ENCODE measurements at places on chromosomes 4 and X. TPM values are rescaled to one million over a fixed set of nuclear protein-coding genes. Genes with fewer than 3 reads are reported as not detected.

- no peak for DNase-seq
Measured at GRCh38 chrX:19496711-19497110, 18.6 kb downstream of the MAP3K15 start.

DNA sequence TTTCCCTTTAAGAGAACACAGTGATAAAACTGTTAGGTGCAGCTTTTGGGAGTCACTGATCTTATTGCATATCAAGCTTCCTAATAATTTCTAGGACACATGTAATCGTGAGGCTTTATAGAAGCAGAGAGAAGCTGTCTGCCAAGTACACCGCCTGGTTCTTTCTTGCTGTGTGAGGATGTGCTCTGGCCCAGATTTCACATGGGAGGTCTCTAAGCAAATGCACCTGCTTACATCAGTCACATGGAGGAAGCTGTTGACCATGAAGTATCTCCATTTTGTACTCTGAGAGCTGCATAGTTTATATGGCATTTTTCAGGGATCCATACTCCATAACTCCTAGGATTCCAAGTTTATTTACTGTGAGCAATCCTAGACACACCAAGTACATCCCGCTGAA lies 37.1 kb downstream of the RGS12 start:
- no peak for DNase-seq

DNA sequence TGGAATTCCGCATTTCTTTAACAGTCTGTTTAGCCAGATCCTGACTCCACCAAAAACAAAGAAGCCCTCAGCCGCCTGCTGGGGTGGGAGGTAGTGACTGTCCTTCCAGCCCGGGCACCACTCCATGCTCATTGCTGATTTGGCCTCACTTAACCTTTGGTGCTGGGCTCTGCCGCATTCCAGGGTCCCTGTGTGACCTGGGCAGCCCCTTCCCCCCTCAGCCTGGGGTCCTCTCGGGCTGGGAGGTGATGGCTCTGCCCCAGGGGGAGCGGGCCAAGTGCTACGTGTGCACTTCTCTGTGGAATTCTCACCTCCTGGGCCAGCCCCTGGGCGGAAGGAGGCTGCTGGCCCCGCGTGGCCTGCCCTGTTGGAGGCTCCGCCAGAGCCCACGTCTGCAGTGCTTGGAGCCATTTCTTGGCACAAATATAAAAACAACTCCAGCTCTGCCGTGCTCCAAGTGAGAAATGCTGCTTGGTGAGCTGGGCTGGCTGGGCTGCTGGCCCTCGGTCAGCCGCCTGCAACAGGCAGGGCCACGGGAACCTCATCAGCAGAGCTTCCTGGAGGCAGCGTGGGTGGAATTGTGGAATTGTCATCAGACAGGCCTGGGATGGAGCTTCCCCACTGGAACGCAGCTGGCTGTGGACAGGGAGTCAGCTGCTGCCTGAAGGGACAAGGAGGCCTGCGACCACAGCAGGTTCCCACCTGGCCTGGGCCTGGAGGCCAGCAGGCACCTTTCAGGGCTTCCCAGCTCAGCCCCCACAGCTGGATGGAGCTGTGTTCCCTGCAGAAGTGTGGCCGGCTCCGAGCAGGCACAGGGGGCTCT lies 66.0 kb downstream of the TRMT44 start:
- no peak for DNase-seq

DNA sequence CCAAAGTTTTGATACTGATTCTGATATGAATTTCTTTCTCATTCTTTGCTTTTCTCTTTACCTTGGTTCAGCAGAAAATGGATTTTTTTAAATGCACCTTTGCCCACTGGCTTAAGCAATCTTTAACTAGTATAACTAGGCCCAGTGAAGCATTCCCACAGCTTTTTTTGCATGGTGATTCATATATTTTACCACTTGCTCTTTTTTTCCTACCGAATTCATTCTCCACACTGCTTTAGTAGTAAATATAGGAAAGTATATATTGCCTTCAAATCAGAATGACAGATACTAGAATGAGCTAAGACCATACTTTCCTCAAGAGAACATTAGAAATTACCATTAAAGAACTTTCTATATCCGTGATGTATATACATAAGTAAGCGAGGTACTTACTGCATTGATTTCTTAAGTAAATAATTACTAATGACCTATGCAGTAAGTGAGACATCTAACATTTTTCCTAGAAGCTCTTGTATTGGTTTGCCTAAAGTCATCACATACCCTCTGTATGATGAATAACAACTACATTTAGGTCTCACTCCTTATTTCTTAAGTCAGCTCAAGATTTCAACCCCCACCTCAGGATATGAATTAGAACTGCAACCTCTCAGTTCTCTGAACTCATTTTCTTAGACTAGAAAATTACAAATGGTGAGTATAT lies 44.2 kb downstream of the SLC4A4 start:
- no peak for DNase-seq

DNA sequence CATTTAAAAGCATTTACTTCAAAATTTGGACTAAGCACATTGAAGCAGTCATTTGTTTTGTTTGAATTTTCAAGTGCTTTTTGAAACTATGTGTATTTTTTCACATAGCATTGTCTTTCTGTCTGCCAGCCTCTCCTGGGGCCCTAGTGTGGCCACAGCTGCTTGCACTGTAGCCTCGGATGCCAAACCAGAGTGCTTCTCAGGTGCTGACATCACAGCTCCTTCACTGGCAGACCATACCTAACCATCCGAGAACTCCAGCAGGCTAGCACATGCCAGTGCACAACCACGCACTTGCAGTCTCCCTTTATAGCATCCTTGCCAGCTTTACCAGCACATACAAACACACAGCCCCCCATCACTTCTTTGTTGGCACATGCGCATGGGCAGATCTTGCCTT lies 1019.7 kb downstream of the STPG2 start:
- DNase-seq: no peak

DNA sequence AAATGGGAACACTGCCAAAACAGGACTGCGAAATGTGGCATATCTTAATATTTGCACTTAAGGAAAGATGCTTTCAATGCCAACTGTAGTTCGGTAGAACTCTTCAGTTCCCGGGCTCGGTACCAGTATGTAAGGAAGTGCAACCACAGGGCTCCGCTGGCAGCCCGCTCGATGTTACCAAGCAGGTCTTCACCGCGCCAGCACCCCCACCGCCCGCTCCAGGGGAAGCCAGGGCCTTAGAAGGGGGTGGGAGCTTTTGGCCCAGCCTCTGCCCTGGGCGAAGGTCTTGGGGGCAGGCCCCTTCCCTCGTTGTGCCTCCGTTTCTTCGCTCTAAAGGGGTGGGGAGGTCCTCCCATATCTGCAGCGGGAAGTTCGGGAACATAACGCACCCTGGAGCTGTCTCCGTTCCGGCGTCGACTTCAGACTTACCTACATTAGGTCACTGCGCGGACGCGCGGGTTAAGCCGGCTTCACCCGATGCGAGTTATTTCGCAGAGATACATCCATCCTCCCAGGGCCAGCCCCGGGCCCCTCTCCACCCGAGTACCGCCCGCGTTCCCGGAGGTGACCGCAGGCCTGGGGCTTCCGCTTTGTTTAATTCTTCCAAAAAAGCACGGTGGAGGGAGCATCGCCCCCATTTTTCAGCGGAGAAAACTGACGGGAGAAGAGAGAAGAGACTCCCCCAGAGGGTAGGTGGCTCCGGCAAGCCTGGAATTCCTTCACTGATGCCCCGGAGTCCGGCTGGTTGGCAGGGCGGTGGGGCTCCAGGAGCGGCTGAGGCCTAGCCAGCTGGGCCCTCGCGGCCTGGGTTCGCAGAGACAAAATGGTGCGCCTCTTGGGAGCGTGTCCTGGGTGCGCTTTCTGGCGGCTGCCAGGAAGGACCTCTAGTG lies 1.0 kb upstream of the HMX1 start:
- no peak for DNase-seq

DNA sequence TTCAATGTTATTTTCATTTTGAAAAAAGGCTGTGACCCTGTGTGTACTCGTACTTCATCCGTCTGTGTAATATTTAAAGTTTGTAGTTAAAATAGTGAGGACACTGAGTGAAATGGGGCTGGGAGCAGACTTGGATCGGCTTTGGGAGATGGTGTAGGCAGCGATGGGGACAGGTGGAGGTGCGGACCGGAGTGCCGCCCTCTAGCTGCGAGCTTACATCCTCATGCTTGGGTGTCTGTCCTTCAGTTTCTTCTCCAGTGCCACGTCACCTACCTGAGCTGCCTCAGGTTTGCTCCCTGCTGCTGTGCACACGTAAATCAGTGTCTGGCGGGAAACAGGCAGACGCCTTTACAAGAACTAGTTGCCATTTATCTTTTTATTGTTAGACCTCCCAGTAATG lies 146.1 kb downstream of the GPR143 start:
- no peak for DNase-seq

- no peak for DNase-seq
Measured at GRCh38 chrX:110284159-110284558, 33.7 kb downstream of the AMMECR1 start.

DNA sequence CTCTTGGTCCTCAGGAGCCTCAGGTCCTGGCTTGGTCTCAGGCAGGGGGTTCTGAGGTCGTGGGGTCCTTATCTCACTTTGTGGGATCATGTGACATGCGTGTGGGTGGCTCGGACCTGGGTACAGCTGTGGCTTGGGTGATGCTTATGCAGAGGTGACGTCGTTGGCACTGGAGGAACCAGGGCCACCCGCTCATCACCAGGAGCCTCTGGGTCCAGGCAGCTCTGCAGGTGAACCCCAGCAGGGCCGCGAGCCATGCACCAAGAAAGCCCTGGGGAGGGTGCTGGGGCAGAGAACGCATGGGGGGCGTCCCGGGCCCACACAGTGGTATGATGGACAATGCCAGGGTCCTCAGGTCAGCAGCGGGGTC lies 8.7 kb downstream of the ATP5ME start:
- no peak for DNase-seq

DNA sequence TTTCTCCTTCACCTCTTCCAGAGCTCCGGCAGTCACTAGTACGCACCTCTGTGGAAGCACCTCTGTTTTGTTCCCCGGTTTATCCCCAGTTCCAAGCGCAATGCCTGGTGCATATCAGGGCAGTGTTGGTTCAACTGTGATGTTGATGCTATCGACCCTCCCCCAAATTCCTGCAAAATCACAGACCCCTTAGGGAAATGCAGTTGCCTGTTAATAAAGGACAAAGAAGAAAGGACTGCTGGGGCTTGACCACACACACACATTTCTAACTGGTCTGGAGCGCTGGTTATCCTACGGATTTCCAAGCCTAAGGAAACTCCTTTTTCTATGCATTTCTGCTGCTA lies 530 bp upstream of the NMU start:
- DNase-seq: no peak

DNA sequence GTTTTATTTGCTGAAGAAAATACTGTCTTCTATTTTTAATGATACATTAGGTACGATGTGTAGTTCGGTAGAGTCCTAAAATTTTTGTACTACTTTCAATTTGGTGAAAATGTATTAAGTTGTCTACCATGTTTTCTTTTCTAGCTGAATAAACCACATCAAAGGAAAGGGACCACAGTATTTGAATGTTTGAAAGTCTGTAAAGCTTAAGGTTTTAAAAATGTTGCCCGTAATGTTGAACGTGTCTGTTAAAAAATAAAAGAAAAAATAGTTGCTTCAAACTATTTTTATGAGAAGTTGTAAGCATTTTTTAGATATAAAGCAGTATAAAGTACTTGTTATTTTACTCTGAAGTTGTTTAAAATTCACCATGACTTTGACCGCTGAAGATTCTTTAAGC lies 3.2 kb downstream of the CDKN2AIP start:
- DNase-seq: no peak

- DNase-seq: no peak
Measured at GRCh38 chr4:174873931-174874330, 44.2 kb upstream of the ADAM29 start.

DNA sequence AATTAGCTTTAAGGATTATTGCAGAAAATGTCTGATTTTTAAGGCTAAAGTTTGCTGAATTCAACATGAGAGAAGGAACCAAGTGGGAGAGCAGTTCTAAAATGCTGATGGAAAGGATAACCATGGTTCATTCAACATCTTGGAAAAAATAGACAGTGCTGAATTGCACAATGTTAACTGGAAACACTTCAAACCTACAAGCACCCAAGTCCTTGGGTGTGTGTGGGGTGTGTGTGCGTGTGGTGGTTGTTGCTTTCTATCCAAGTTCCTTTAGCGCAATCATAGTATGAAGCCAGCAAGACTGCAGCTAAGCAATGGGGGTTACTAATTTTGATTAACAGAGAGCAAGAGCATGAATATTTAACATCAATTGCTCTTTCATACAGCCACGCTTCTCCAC lies 29.3 kb upstream of the SCOC start:
- no peak for DNase-seq

GRCh38 chr4:86132468-86132867 lies 227.4 kb downstream of the MAPK10 start:
- no peak for DNase-seq

- DNase-seq: no peak
Measured at GRCh38 chr4:107747748-107748486, 27.9 kb upstream of the PAPSS1 start.

- DNase-seq: no peak
Measured at GRCh38 chr4:176319151-176319703, 539 bp upstream of the SPCS3 start.

GRCh38 chr4:87416965-87417364 lies 5.4 kb upstream of the NUDT9 start:
- DNase-seq: no peak

- DNase-seq: no peak
Measured at GRCh38 chrX:45807572-45808425, 607.1 kb upstream of the DIPK2B start.

GRCh38 chr4:169208090-169208455 lies 62.7 kb downstream of the SH3RF1 start:
- peak; percentile 48 for DNase-seq

GRCh38 chrX:39931529-39932282 lies 166.1 kb downstream of the BCOR start:
- no peak for DNase-seq

- DNase-seq: no peak
Measured at GRCh38 chr4:174663216-174663615, 140.9 kb upstream of the HPGD start.

GRCh38 chrX:57227691-57228090 lies 58.8 kb upstream of the FAAH2 start:
- DNase-seq: no peak

DNA sequence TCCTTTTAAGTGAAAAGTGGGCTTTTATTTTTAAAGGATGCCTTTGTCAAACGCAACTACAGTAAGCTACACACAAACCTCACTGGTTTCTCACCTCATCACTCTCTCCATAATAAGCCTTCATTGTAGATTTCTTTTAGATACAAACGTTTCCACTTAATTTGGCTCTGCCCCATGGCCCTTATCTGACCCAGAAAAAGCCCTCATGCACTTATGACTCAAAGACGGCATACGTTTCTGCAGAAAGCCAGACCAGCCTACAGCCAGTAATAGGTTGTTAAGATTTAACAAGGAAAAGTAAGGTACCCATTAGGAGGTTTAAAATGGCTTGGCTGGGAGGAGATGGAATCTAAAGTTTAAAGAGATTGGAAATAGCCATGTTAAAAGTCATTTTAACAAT lies 914.6 kb upstream of the INTU start:
- no peak for DNase-seq

The FAM47A gene
- total RNA-seq: not detected

The RTL5 gene
- total RNA-seq: 2.5 TPM

The XAGE1B gene
- not detected for total RNA-seq

The LGI2 gene
- total RNA-seq: 8.3 TPM

The SLC49A3 gene
- 0.20 TPM for total RNA-seq

The GPRIN3 gene
- 0.05 TPM for total RNA-seq

The SYNPO2 gene
- total RNA-seq: 0.16 TPM
